ENCODE measurements at places on chromosomes 5 and 9. TPM values are rescaled to one million over a fixed set of nuclear protein-coding genes. Genes with fewer than 3 reads are reported as not detected.
A peak's percentile ranks its signal among the peaks of the same experiment; 100 is the strongest.

DNA sequence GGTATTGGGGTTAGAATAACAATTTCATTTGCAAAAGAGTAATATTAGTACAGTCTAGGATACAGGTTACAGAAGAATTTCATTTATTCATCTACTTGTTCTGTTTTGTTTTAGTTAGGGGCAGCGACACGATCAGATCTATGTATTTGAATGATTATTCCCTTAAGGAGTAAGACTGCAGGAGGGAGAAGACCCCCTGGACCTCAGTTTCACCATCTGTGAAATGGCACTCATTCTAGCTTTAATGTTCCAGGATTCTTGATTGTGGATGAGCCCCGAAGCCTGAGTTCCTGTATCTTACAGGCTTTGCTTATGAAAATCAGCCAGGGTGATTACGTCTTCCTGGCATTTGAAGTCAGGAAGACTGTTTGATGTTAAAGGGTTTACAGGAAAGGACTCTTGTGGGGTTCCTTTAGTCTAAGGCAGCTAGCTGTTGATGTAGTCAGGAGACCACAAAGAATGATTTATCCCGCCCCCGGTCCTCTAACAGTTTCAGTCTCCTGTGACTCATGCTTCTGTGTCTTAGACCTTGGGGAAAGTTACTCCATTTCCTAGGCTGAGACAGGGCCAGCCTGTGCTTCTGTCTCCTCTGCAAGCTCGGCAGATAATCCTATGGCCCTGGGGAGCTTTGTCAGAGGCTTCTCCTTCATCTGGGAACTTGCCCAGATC lies 11.5 kb downstream of the SMIM3 start:
- peaks cover 28% of the 10 kb centered on the region for H3K4me1 ChIP-seq
- H3K36me3 ChIP-seq, result peaks cover 3% of the 10 kb centered on the region
- peak overlapping the region; percentile 92 for H3K27ac ChIP-seq

GRCh38 chr5:9895302-9895645 lies 265.1 kb upstream of the TAS2R1 start:
- H3K27ac ChIP-seq, result no peak overlapping the region
- H3K4me1 ChIP-seq, result no peaks in the 10 kb centered on the region
- no peak for DNase-seq
- no peaks in the 10 kb centered on the region for H3K27me3 ChIP-seq
- no peaks in the 10 kb centered on the region for H3K36me3 ChIP-seq
- no peak overlapping the region for H3K4me3 ChIP-seq

Gene PCDHA9
- total RNA-seq, result 2.0 TPM

DNA sequence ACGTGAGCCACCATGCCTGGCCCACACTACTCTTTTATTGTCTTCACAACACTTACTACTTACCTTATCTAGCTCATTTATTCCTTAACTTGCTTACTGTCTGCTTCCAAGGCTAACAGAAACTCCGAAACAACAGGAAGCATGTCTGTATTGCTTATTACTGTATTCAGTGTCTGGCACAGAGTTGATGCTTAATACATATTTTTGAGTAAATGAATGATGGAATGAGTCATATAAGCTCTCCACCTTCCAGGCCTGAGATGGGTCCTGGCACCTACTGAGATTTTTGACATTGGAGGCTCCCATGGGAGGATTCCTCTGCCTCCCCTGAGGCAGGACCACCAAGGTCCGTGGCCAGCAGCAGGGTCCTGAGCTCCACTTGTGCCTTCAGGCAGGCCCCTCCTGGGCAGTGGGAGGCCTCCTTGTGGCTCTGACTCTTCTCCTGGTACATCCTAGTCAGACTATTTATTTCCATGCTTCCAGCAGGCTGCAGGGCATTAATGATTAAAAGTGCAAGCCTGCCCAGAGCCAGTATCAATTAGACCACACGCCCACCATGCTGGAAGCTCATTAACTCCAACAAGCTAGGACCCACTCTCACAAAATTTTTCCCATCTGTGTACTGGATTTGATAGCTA lies 76.5 kb upstream of the CTNNA1 start:
- H3K4me3 ChIP-seq, result no peak overlapping the region
- peaks cover 2% of the 10 kb centered on the region for H3K27me3 ChIP-seq
- DNase-seq, result no peak

Gene SURF2
- total RNA-seq, result 13.3 TPM

GRCh38 chr5:139296862-139297326 lies 3.4 kb downstream of the MATR3 start:
- H3K27ac ChIP-seq, result peak overlapping the region; percentile 83
- peak overlapping the region; percentile 31 for H3K4me3 ChIP-seq
- H3K27me3 ChIP-seq, result no peaks in the 10 kb centered on the region
- no peaks in the 10 kb centered on the region for H3K36me3 ChIP-seq

Data from chondrocyte (in vitro differentiated cells).